ENCODE measurements at places on chromosomes 7 and 10. TPM values are rescaled to one million over a fixed set of nuclear protein-coding genes. Genes with fewer than 3 reads are reported as not detected.

The TAS2R3 gene
- total RNA-seq, result 1.2 TPM

The FRG2B gene
- total RNA-seq, result not detected

The PGAM2 gene
- 4.5 TPM for total RNA-seq

The CNPY1 gene
- total RNA-seq, result under 0.01 TPM

The COL26A1 gene
- 14.3 TPM for total RNA-seq

The GIMAP8 gene
- total RNA-seq, result 1.6 TPM

The BAIAP2L1 gene
- total RNA-seq, result under 0.01 TPM

The CELF2 gene
- 129 TPM for total RNA-seq

The AS3MT gene
- total RNA-seq, result 13.5 TPM

The ANKRD1 gene
- total RNA-seq, result not detected

The CYP2C9 gene
- not detected for total RNA-seq

The AKR1E2 gene
- 74.2 TPM for total RNA-seq

The NET1 gene
- 29.3 TPM for total RNA-seq

The MGMT gene
- 5.7 TPM for total RNA-seq

GRCh38 chr7:2530071-2530987 is 10.8 kb downstream of the LFNG start:
- peak; percentile 67 for DNase-seq

GRCh38 chr7:55526770-55527169 is 45.5 kb downstream of the VOPP1 start:
- DNase-seq, result peak; percentile 46

GRCh38 chr10:79483299-79483698 is 29.0 kb upstream of the EIF5AL1 start:
- DNase-seq, result no peak

- peak; percentile 48 for DNase-seq
Observed at GRCh38 chr7:106057962-106058927, 53.9 kb downstream of the SYPL1 start.

GRCh38 chr10:91597197-91597881 is 35.5 kb downstream of the PPP1R3C start:
- no peak for DNase-seq

GRCh38 chr10:10222304-10222841 is 795.3 kb upstream of the CELF2 start:
- no peak for DNase-seq

- no peak for DNase-seq
Observed at GRCh38 chr10:17880601-17881000, 71.1 kb upstream of the SLC39A12 start.

- DNase-seq, result no peak
Observed at GRCh38 chr7:131501422-131501821, 55.0 kb downstream of the PODXL start.

GRCh38 chr7:96837593-96837992 is 127.9 kb upstream of the SEM1 start:
- DNase-seq, result no peak

GRCh38 chr7:128033246-128033645 is 2.0 kb upstream of the LRRC4 start:
- DNase-seq, result no peak

DNA sequence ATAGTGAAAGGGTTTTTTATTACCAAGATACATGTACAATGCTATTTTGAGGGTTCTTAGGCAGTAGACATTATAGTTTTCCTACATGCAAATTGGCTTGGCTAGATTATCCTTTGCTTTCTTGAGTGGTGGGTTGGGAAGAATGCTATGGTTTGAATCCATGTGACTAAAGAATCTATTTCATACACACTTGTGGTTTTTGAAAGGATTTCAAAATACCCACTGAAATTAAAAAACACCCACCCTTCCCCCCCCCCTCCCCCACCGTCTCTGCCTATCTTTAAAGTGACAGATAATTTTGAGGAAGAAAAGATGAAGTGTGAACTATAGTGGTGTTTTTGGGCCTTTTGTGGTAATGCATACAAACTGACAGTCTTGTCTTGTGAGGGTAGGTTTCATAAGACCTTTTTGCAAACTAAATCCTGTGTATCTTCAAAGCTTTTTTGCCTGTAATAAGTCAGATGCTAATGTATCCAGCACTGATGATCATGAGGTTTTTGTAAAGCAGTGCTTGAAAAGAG is 90.9 kb downstream of the TPST1 start:
- DNase-seq, result no peak

GRCh38 chr7:69907720-69908119 is 309.4 kb downstream of the AUTS2 start:
- no peak for DNase-seq

- DNase-seq, result no peak
Observed at GRCh38 chr7:127809261-127809702, 157.3 kb downstream of the SND1 start.

GRCh38 chr7:2754086-2754485 is 66.1 kb downstream of the AMZ1 start:
- no peak for DNase-seq

- DNase-seq, result no peak
Observed at GRCh38 chr10:3570855-3571266, 214.1 kb downstream of the KLF6 start.

GRCh38 chr7:16647435-16647960 is 1.5 kb downstream of the BZW2 start:
- DNase-seq, result no peak

DNA sequence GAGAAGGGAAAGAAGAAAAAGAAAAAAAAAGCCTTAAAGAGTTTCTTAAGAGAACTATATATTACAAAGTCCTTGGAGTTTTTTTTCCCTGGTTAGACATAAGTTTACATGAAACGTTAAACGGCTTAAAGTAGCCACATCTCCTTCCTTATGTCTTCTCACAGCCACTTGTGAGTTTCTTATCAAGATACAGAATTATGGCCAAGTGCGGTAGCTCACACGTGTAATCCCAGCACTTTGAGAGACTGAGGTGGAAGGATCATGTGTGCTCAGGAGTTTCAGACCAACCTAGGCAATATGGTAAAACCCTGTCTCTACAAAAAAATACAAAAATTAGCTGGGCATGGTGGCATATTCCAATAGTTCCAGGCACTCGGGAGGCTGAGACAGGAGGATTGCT is 54.3 kb downstream of the IKZF1 start:
- DNase-seq, result no peak

GRCh38 chr10:22669163-22669711 is 45.1 kb downstream of the PIP4K2A start:
- DNase-seq, result no peak

DNA sequence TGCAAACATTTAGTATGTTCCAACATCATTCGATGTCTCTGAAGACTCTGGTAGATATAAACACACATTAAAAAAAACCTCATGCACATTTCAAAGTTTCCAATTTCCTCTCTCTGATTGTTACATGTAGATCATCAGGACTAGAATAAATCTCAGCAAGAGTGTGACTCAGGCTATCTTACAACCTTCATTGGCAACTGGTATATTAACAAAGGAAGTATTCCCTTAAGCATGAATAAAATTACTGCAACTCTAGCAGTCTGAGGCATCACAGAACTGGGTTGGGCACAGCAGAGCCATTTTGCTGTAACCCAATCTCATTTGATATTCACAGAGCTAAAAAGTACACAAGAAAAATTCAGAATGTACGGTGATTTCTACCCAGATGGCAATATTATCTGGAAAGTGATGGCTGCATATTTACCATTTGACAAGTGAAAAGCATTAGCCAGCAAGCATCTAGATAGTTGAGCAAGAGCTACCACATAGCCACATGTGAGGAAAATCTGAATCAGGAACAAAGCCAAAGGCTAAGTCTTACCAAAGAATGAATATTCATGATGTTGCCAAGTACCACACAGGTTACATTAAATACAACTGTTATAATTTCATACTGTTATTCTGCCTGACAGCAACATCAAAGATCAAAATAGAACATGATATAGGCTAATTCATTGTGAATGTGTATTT is 232.2 kb downstream of the CRPPA start:
- DNase-seq, result no peak

GRCh38 chr10:103852189-103852711 is 3.1 kb downstream of the SH3PXD2A start:
- no peak for DNase-seq

- no peak for DNase-seq
Observed at GRCh38 chr10:31123946-31124345, 92.3 kb upstream of the ZNF438 start.

GRCh38 chr10:7107285-7107684 is 303.5 kb downstream of the SFMBT2 start:
- DNase-seq, result no peak

GRCh38 chr7:99628471-99629465 is 12.0 kb downstream of the ZSCAN25 start:
- no peak for DNase-seq

DNA sequence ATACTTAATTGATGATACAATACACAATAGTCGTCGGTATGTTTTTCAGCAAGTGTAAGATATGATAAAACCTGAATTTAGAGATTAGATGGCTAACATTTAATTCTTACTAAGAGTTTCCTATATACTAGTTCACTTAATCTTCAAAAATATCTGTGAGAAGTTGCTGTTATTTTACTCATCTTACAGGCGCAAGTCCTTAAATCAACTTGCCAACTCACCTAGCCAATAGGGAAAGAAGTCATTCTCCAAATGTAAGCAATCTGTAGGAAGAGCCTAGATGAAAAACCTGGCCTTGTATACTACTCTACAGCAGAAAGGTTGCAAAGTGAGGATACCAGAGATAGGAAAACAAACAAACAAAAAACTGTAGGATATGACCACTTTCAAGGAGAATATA is 10.6 kb downstream of the CD36 start:
- DNase-seq, result no peak

- no peak for DNase-seq
Observed at GRCh38 chr10:86034710-86035109, 331.9 kb downstream of the GRID1 start.

- DNase-seq, result no peak
Observed at GRCh38 chr7:84277628-84278224, 83.1 kb upstream of the SEMA3A start.

DNA sequence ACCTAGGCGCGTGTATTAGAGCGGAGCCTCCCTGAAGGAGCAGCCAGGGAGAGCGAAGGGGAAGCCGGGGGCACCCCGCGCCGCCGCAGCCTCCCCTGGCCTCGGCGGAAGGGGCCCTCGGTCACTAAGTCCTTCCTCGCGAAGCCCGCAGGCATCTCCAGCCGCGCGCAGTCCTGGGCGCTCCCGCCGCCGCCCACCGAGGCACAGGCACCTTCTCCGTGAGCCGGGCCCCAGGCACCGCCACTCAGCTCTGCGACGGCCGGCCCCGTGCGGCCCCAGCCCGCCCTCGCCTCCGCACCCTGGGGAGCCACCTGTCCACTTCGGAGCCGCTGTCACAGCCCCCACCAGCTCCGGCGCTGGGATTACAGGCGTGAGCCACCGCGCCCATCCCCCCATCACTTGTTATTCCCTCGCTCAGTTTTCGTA is 80.8 kb downstream of the ZNF467 start:
- peak; percentile 31 for DNase-seq

DNA sequence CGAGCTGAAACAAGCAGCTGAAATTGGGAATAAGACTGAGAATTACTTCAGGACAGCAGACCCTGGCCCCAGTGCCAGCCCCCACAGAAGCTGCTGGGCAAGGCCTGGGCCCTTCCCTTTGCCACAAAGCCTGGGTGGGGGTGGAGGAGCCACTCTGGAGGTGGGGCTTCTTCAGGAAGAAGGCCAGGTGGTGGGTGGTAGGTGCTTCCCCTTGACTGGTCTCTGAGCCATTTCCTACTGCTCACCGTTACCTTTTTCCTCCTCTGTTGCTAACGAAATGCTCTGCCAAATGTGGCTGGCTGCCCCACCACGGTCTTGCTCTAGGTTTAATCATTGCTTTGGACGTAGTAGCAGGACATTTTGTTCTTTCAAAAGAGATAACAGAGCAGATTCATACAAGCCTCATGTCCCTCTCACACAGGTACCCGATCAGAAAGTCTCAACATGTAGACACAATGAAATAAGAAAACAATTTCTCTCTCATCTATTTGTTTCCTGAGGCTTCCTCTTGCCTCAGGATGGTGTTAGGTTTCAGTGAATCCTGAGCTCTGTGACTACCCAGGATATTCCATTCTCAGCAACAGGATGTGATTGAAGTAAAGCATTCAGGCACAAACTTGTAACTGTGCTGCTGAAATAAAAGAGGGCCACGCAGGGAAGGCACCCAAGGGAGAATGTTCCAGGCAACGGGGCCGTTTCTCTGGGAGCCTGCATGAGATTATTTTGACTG is 66.5 kb downstream of the WDR11 start:
- no peak for DNase-seq

- no peak for DNase-seq
Observed at GRCh38 chr7:22551768-22552513, 52.0 kb upstream of the STEAP1B start.

GRCh38 chr10:42958142-42958868 is 118.6 kb upstream of the RET start:
- no peak for DNase-seq

- DNase-seq, result no peak
Observed at GRCh38 chr10:76649723-76650127, 987.9 kb downstream of the KCNMA1 start.
